ENCODE measurements at places on chromosomes 3 and 15.

DNA sequence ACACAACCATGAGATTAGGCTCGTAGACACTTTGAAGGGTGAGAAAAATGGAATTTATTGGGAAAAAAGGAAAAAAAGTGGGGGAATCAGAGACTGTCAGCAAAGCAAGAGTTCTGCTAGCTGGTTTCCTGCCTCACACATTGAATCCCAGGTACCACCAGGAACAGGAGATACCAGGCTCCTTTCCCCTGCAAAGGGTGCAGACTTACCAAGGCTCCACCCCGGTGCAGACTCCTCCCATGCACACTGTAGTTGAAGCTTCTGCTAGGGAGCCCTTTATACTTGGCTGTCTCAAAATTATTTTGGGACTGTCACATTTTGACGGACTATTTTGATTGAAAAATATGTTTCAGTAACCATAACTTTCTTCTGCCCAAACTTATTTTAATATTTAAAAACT is 819.9 kb upstream of the GBE1 start:
- DNase-seq: no peak

DNA sequence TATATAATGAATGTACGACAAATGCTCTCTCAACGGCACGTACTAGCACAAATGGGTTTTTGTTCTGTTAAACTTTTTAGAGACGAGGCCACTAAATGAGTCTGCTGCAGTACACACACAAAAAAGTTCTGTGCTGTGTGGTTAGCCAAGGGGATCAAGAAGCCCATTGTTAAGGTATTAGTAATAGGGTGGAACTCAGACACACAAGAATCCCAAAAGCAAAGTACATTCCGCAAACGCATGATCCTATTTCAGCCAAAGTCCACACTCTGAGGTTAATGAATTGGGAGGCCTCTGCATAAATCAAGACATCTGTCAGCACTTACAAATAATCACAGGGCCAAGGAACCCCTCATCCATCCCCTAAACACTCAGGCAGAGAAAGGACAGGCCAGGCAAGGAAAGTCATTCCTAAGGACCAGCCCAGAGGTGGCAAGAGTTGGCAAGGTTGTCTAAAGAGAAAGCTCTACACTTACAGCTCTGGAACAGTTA is 12.1 kb downstream of the OSBPL10 start:
- no peak for DNase-seq

DNA sequence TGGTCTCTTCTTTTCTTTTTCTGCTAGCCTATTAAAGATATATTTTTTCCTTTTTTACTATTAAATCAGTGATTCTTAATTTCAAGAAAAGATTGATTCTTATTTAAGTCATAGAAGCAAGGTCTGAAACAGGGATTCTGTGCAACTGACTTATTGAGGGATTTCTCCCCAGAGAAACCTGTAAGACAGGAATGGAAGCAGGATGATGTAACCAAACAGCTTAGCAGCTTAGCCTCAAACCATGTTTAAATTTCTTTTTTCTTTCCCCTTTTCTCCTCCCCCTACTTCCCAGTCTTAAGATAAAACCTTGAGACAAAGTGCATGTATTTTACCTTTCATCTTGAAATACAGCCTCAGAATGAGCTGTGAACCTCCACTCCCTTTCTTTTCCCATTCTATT is 322.8 kb downstream of the NEK10 start:
- no peak for DNase-seq

- DNase-seq: no peak
Observed at GRCh38 chr3:72123908-72124441, 339.0 kb upstream of the PROK2 start.

DNA sequence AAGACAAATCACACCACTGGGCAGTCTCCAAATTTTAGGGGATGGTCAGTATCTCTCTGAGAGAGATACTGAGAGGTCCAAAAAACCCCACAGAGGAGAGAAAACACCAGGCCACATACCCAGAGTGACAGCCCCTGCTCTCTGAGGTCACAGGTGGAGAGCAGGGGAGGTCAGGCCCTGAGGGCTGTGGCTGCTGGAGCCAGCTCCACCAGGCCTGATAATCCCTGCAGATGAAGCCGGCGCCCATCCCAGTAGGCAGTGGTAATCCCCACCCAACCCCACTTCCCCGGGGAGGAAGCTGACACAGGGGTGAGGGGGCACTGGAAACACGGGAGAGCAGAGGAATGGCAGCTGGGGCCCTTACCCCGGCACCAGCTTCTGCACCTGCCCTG is 31.2 kb upstream of the SRP14 start:
- no peak for DNase-seq

GRCh38 chr15:73318463-73319351 is 50.1 kb downstream of the HCN4 start:
- no peak for DNase-seq

DNA sequence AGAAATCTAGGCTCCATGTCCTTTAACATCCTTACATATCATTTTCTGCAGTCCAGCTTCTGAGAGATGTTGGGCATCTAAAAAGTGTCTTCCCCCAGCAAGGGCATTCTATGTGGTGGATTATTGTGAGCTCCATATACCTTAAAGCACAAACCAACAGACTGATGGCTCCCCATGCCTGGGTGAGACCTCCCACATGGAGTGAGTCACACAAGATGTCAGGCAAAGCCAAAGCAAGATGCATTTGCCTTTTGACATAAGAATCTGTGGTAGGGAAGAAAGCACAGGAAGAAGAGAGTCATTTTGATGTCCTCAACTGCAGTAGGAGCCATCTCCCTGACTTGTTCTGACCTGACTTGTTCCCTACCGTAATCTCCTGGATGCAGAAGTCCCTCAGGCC is 238.7 kb upstream of the EIF1B start:
- DNase-seq: no peak

DNA sequence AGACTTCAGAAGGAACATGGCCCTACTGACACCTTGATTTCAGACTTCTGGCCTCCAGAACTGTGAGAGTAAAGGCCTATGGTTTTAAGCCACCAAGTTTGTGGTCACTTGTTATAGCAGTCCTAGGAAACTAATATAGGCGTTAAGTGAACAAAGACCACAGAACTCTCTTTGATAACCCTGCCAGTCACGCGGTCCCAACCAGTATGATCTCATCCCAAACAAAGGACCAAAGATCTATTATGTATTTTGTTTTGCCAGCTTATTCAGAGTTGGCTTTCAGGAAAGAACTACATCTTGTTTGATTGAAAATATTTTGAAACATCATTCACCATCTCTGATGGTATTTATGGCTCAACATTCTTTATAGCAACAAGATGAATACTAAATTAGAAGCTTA is 294.4 kb upstream of the SLCO3A1 start:
- no peak for DNase-seq

DNA sequence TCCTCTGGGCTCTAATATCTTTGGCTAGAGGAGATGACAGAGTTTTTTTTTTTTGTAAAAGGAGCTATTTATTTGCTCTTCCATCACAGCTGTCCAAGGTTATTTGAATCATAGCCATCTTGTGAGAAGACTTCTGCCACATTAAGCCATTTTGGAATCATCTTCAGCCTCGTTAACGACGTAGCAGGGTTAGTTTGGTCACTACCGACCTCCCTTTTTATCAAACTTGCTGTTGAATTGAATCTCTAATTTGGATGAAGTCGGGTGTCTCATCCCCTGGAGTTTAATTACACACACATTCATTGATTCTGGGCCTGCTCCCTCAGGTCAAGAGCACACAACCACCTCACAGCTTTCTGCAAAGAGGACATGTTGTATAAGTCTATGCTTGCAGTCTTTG is 238.7 kb downstream of the CPNE4 start:
- no peak for DNase-seq

DNA sequence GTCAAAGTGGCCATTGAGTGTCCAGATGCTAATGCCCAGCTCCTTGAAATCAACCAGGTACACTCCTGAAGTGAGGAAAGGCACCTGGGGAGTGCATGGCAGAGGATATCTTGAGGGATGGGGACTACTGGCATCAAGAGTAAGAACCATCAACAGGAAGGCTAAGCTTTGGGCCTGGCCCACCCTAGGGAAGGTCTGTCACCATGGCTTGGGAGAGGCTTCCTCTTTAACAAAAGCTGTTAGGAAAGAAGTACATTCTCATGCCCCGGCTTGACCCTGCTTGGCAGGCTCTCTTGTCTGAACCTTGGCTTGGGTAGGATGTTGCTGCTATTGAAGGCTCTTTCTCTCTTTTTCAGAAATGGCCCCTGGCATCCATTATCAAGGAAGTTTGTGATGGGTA is 43.7 kb upstream of the TUBGCP5 start:
- DNase-seq: no peak

DNA sequence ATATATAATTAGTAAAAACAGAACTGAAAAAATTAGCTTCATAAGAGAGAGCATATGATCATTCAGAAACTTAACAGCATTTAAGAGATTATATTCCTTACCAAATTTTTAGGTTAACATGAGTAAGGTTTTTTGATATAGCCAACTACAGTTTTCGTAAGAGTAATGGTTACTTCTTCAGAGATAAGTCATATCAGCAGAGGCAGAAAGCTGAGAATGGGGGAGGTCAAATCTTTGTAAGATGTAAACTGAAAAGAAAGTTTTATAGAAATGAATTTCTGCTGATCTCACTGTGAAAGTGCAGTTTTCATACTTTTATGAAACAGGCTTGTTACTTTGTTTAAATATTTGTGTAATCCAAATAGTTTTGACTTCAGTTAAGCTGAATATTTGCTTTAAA is 193.3 kb downstream of the ZBTB20 start:
- DNase-seq: no peak

- no peak for DNase-seq
Observed at GRCh38 chr3:189772584-189772983, 141.4 kb downstream of the TP63 start.

DNA sequence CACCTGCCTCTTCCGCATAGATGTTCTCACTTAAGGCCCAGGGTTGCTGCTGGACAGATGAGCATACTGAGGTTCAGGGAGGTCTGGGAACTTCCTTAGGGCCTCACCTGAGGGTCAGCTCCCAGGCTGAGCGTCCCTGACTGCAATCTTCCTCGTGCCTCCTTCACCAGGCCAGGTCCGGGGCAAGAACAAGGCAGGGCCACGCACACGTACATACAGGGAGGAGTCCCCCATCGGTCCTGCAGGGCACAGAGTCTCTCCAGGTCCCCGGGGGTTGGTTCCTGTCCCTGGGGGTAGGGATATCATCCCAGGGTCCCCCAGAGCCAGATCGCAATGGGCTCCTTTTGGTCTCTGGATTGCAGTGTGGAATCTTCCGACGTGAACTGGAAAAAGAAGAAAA is 130.1 kb downstream of the LRRK1 start:
- no peak for DNase-seq

- no peak for DNase-seq
Observed at GRCh38 chr3:76505202-76505845, 534.6 kb upstream of the ROBO2 start.

DNA sequence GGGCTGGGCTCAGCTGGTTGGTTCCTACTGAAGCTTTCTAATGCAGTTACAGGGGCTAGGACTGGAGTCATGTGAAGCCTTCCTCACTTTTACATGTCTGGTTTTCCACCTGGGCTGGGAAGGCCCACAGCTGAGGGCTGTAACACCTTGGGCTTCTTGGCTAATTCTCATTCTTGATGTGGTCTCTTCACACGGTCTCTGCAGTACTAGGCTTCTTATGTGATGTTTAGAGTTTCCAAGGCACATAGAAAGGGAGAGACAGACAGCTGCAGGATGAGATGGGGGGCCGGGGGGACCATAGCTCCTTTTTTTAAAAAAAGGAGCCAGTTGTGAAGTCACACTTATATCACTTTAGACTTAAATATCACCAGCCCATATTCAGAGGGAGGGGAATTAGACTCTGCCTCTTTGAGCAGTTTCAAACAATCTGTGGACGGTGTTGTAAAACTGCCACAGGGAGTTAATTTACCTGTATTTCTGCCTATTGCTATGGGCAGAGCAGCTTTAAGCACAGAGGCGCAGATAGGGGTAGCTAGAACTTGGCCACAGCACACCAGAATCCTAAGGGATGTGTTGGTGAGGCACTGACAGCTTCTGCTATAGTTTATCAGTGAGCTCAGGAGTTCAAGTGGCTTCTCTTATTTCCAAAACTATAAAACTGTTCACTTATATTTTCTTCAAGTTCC is 46.7 kb downstream of the NKIRAS1 start:
- DNase-seq: no peak

DNA sequence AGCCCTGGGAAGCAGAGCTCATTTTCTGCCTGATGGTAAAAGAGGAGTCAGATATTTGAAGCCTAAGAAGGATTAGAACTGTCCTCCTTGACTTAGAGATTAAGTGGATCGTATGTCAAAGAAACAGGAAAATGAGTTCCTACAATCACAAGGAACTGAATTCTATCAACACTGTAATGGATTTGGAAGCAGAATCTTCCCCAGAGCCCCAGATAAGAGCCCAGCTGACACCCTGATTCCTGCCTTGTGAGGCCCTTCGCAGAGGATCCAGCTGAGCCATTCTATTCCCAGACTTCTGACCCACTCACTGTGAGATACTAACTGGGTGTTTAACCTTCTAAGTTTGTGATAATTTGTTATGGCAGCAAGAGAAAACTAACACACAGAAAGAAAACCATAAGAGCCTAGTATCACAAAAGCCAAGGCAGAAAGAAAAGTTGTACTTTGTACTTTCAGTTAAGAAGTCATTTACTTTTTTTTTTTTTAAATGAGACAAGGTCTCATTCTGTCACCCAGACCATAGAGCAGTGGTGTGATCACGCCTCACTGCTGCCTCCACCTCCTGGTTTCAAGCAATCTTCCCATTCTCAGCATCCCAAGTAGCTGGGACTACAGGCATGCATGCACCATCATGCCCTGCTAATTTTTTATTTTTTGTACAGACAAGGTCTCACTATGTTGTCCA is 61.1 kb upstream of the ZBTB20 start:
- DNase-seq: no peak

DNA sequence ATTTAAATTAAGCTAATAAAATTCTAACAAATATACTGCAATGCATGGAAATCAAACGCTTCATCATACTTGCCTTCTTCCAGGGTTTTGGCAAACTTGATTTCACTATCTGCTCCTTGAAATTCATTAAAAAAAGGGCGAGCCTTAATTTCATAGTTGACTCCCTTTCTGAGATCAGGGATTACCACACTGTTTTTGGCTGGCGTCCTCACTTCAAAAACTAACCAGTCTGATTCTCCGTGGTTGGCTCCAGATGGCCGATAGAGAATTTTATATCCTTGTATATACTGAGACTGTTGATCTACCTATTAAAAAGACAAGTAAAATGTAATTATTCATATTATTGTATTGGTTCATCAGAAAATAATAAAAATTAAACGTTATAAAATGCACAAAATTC is 1106.8 kb downstream of the ROBO1 start:
- DNase-seq: no peak

DNA sequence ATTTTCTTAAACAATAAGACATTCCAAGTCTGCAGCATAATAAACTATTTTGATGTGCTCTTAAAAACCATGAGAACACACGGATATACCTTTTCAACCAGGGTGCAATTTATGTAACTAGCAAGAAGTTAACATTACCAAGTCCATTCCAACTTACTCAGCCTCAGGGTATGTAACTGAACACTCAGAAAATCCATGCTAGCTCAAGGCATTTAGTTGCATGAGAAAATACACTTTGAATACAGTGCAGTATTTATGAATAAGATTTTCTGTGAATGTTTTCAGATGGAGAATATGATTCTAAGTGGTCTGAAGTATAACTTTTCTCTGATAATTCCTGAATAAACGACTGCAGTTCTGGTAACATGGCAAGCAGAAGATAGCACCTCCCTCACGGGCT is 124.3 kb downstream of the SNRK start:
- DNase-seq: no peak

- no peak for DNase-seq
Observed at GRCh38 chr15:65642594-65642993, 20.9 kb downstream of the SLC24A1 start.

GRCh38 chr15:55715355-55716076 is 27.4 kb downstream of the PRTG start:
- DNase-seq: no peak

- no peak for DNase-seq
Observed at GRCh38 chr3:78495301-78495700, 1272.5 kb downstream of the ROBO1 start.

Measured in effector memory CD4-positive, alpha-beta T cell (primary cell).